ENCODE measurements at places on chromosomes 12 and 14. TPM values are rescaled to one million over a fixed set of nuclear protein-coding genes. Genes with fewer than 3 reads are reported as not detected.

GRCh38 chr12:40502322-40502721 lies 189.9 kb upstream of the CNTN1 start:
- no peak for DNase-seq

GRCh38 chr14:24701062-24701461 lies 67.1 kb upstream of the GZMB start:
- no peak for DNase-seq

GRCh38 chr14:75261820-75262219 lies 16.8 kb upstream of the FOS start:
- DNase-seq, result no peak

DNA sequence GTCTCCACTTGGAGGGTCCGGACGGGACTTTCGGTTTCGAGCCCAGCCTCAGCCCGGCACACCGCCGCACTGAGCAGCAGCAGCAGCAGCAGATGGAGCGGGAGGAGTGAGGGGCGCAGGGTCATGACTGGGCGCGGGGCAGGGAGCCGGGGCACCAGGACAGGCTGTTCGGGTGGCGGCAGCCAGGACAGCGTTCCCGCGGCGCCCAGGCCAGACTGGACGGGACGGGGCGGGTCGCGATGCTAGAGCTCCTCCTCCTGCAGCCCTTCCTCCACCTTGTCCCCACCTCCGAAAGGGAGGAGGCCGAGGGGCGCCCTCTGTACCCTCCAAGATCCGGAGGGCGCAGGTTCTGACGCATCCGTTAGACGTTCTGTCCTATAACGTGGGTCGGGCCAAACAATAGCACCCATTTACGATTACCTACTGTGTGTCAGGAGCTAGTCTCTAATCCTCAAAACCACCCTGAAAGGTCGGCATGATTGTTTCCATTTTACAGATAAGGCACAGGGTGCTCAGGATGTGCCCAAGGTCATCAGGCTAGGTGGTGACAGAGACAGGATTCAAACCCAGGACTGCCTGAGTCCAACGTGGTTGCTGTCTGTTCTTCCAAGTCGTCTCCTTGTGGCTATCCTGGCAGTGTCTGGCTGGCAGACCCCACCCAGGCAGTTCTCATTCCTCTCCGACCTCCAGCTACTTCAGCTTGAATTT lies at the start of gene FKBP11:
Gene FKBP11, minus strand, starts transcription at position 189 of the 708 bp plus-strand sequence. Its CDS starts 64 bp downstream, at position 125.
- DNase-seq, result peak; percentile 65

GRCh38 chr12:3222979-3223378 lies 145.8 kb downstream of the TSPAN9 start:
- no peak for DNase-seq

GRCh38 chr12:30962047-30962446 lies 35.5 kb downstream of the TSPAN11 start:
- DNase-seq, result no peak

Gene OASL
- 0.70 TPM for total RNA-seq

DNA sequence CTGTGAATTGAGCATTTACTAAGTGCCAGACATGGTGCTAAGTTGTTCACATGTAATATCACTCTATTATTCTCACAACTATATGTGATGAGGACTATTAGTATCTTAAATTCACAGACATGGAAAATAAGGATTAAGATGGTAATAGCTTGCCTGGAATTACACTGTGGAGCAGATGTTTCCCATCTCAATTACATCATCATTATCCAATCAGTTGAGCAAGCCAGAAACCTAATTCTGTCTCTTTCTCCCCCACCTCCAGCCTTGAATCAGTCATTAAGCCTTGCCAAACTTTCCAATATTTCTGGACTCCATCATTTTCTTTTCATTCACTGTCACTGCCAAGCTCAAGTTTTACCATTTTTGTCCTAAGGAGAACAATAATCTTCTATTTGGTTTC lies 287.8 kb upstream of the KITLG start:
- DNase-seq, result no peak

- DNase-seq, result no peak
Measured at GRCh38 chr14:34478261-34478660, 16.2 kb upstream of the SPTSSA start.

Gene POTEM
- not detected for total RNA-seq

GRCh38 chr14:68376067-68376779 lies 416.6 kb downstream of the ZFP36L1 start:
- no peak for DNase-seq

Gene SGPP1
- 9.1 TPM for total RNA-seq

Gene KRT86
- total RNA-seq, result not detected

DNA sequence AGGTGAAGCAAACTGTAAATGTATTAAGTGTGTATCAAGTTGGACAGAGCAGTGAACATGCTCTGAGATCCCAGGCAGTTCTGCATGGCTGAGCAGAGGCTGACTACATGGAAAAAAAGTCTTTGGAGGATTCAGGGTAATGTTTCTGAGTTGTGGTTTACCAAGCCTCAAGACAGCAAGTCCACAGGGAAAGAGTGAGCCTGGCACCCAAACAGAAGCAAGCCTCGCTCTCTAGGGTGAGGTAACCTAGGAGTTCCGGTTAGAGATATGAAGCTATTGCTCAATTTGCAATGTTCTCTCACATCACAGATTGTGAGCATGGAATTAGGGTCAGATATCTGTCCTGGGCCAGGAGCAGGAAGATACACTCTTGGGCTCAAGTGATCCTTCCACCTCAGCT lies 158.6 kb downstream of the MON2 start:
- no peak for DNase-seq

Data from right atrium auricular region (tissue), 2 donors.